ENCODE measurements at places on chromosomes 4 and X. TPM values are rescaled to one million over a fixed set of nuclear protein-coding genes. Genes with fewer than 3 reads are reported as not detected.

Gene AFM
- total RNA-seq: not detected

Gene IL13RA2
- 1.1 TPM for total RNA-seq

Gene AFP
- not detected for total RNA-seq

Gene ART3
- total RNA-seq: under 0.01 TPM

Gene TCEAL7
- 6.5 TPM for total RNA-seq

Gene GC
- not detected for total RNA-seq

Gene F11
- not detected for total RNA-seq

Gene CPE
- total RNA-seq: 6.9 TPM

Gene ZFP42
- not detected for total RNA-seq

Gene CT45A1
- not detected for total RNA-seq

Gene SH3RF1
- 33.0 TPM for total RNA-seq

Gene CPLX1
- total RNA-seq: not detected

Gene OTC
- total RNA-seq: not detected
